ENCODE measurements at places on chromosomes 7 and 10.
A peak's percentile ranks its signal among the peaks of the same experiment; 100 is the strongest.

- H3K4me3 ChIP-seq: peak overlapping the region; percentile 88
- peaks cover 6% of the 10 kb centered on the region for H3K4me1 ChIP-seq
- DNase-seq: no peak
- H3K27me3 ChIP-seq: peaks cover 10% of the 10 kb centered on the region
- no peaks in the 10 kb centered on the region for H3K36me3 ChIP-seq
Observed at GRCh38 chr7:151408839-151409666, 785 bp downstream of the WDR86 start.

- H3K36me3 ChIP-seq: no peaks in the 10 kb centered on the region
- peak overlapping the region; percentile 38 for H3K4me3 ChIP-seq
- peaks cover 15% of the 10 kb centered on the region for H3K4me1 ChIP-seq
- peak; percentile 65 for DNase-seq
- H3K27ac ChIP-seq: no peak overlapping the region
- peaks cover 5% of the 10 kb centered on the region for H3K27me3 ChIP-seq
Observed at GRCh38 chr10:70918851-70919530, 30.6 kb upstream of the PCBD1 start.

GRCh38 chr10:10677479-10677878 is 340.2 kb upstream of the CELF2 start:
- peaks cover 10% of the 10 kb centered on the region for H3K36me3 ChIP-seq
- H3K27ac ChIP-seq: no peak overlapping the region
- H3K4me3 ChIP-seq: no peak overlapping the region
- DNase-seq: peak; percentile 74
- no peaks in the 10 kb centered on the region for H3K27me3 ChIP-seq
- peaks cover 10% of the 10 kb centered on the region for H3K4me1 ChIP-seq

DNA sequence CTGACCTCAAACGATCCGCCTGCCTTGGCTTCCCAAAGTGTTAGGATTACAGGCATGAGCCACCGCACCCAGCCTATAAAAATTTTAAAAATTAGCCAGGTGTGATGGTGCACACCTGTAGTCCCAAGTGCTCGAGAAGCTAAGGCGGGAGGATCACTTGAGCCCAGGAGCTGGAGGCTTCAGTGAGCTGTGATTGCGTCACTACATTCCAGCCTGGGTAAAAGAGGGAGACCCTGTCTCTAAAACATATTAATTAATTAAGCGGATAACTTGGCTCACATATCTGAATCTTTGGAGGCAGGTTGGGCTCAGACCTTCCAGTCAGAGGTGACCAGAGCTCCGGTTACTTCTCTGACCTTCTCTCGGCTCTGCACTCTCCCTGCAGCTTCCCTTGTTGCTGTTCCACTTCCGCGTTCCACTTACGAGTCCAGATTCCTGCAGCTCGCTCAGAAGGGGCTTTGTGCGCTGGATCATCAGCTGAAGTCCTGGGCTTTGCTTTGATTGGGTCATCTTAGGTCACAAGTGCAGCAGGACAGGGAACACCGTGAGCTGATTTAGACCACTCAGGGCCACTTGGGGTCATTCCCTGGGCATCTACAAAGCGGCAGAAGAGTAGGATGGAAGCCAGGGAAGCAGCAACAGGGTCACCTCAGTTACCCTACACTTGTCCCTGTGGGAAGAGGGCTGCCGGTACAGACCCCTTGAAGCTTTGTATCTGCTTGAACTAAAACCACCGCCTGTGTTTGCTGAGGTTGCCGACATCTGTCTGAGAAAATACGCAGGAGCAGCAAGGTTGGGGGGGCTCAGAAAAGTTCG is 2.0 kb upstream of the ARPC1B start:
- peak overlapping the region; percentile 22 for H3K4me3 ChIP-seq
- DNase-seq: no peak
- peaks cover 4% of the 10 kb centered on the region for H3K27me3 ChIP-seq
- no peaks in the 10 kb centered on the region for H3K4me1 ChIP-seq
- no peaks in the 10 kb centered on the region for H3K36me3 ChIP-seq
- H3K27ac ChIP-seq: no peak overlapping the region

DNA sequence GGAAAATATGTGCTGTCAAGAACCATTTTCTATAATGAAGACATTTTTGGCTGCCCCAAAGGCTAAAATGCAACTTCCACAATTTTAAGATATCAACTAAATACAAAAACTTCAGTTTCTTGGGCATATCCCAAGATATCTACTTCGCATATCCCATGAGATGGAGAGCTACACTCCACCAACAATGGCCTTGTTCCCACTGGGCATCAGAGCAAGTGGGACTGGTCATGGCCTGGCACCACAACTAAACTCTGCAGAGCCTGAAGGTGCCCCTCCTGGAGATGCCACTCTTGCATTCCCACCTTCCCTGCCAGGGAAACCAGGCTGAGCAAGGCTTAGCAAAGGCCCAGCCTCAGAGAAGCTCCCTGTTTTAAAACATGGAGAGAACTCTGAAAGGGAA is 75.8 kb upstream of the LRRC17 start:
- no peak overlapping the region for H3K27ac ChIP-seq
- H3K36me3 ChIP-seq: no peaks in the 10 kb centered on the region

GRCh38 chr10:104437226-104437625 is 83.6 kb downstream of the CFAP58 start:
- no peak overlapping the region for H3K4me3 ChIP-seq
- no peaks in the 10 kb centered on the region for H3K27me3 ChIP-seq
- H3K4me1 ChIP-seq: peaks cover 13% of the 10 kb centered on the region
- DNase-seq: no peak
- no peaks in the 10 kb centered on the region for H3K36me3 ChIP-seq
- H3K27ac ChIP-seq: no peak overlapping the region

DNA sequence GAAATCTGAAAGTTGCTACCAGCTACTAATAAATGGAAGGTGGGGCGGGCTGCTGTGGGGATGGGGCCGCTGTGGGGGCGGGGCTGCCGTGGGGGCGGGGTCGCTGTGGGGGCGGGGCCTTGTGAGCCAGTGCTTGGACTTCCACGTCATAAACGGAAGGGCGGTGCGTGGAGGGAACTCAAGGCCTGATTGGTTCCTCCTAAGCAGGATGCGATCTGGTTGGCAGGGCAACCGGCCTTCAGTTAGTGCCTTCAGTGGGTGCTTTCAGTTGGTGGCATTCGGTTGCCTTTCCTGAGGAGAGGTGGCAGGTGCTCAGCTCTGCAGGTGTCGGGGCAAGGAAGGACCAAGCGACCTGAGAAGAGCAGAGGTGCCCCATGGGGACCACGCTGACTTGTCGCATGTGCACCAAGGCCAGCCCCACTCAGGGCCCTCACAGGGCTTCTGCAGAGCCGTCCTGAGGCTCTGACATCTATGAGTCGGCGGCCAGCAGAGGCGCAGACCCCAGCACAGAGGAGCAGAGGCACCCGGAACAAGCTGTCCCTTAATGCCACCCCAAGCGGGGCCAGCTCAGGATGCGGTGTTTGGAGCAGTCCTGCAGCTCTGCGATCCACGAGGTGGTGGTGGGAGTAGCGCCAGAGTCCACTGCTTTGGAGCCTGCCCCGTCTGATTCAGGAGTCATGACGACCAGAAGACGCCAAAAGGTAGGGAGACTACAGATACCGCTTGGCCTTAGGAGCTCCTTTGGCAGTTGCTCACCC is 54.4 kb upstream of the PDSS1 start:
- no peaks in the 10 kb centered on the region for H3K27me3 ChIP-seq
- H3K27ac ChIP-seq: no peak overlapping the region
- DNase-seq: no peak
- H3K4me1 ChIP-seq: no peaks in the 10 kb centered on the region

GRCh38 chr7:155660758-155661093 is 16.3 kb downstream of the RBM33 start:
- peaks cover 4% of the 10 kb centered on the region for H3K27me3 ChIP-seq
- H3K4me3 ChIP-seq: no peak overlapping the region
- H3K36me3 ChIP-seq: peaks cover 6% of the 10 kb centered on the region
- no peak overlapping the region for H3K27ac ChIP-seq
- H3K4me1 ChIP-seq: no peaks in the 10 kb centered on the region

DNA sequence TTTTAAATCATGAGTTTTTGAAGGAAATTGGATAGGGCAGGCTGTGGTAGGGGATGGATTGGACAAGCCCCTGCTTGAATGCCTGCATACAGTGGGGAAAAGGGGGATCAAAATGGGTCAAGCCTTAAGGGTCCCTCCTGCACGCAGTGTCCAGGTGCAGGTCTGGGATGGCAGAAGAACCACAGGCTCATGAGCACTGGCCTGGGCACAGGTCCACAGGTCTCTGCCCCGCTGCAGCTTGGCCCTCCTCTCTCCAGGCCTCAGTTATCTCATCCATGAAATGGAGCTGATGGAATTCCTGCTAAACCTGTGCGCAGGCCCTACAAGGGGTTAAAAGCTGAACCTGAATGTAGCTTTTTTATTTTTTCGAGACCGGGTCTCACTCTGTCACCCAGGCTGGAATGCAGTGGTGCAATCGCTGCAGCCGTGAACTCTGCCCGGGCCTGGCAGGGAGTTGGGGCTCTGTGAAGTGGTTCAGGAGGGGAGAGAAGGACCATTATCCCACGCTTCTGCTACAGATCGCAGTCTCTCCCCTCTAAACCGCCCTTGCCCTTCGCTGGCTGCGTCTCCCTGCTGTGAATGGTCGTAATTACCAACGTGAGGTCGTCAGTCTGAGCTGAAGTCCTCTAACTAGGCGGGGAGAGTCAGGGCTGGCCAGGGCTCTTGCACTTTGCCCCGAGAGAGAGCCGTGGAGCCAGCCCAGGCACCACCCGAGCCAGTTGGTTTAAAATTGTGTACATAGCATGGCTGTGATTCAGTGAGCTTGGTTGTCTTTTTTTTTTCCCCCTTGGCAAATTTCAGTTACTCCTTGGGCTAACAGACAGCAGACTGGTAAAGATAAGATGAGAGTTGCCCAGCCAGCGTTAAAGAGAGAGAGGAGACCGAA is 77.5 kb upstream of the GTF2I start:
- peaks cover 6% of the 10 kb centered on the region for H3K4me1 ChIP-seq
- H3K27me3 ChIP-seq: peaks cover 3% of the 10 kb centered on the region
- no peak overlapping the region for H3K4me3 ChIP-seq
- H3K36me3 ChIP-seq: peaks cover 5% of the 10 kb centered on the region
- no peak for DNase-seq
- H3K27ac ChIP-seq: no peak overlapping the region
